Ovary (tissue), 10 donors: ENCODE measurements at places on chromosomes 12 and 14. TPM values are rescaled to one million over a fixed set of nuclear protein-coding genes. Genes with fewer than 3 reads are reported as not detected.

DNA sequence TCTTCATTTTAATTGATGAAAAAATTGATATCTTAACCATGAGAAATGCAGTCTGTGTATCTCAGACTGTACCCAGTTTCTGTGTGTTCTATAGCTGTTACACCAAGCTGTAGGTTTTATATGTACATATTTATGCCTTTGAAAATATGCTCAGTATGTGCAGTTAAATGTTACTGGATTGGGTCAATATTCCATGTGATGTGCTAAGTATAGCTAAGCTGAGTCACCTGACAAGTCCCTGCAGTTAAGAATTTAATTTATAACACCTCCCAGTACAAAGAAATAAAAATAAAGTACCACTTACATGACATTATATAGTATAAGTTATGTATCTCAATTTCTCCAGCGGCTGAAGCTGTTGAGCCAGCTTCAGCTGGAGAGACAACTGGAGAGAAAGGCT is 984.0 kb downstream of the GALC start:
- no peak for DNase-seq

DNA sequence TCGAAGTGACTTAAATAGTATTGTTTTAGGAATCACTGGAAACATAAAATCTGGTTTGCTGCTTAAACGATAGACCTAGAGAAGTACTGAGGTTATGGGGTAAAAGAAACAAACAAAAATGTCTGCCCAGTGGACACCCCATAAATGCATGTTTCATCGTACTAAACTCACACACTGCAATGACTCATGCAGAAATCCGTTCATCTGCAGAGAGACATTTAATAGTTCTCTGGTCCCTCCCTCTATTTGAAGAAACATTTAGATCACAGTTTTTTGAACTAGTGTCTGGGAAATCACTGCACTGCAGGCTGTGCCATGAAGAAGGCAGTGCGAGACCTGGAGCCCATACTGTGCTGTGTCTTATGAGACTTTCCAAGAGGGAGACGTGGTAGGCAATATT is 25.5 kb downstream of the SLC17A8 start:
- no peak for DNase-seq

DNA sequence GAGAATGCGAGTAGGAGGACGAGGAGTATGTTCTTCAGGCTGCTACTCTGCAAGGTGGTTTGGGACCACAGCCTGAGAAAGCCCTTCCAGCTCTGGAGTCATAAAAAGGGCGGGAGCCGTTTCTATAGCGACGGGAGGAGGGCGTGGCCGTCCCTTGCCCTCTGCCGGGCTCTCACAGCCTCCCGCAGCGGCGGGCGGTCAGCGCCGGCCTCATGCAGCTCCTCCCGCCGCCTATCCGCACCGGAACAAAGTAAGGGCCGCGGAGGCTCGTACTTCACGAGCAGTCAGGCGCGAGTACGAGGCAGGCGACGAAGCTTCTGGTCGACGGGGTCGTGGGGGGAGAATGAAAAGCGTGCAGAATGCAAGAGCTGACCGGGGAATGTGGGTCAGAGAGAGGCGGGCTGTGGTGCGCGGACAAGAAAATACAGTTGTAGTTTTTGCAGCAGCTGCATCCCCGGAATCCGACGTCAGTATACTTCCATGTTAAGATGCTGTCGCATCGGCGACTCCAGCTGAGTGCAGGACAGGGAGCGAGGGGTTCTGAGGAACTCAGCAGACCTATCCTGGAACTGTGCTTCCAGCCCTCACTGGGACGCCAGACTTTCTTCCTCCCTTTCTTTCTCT is at the start of gene DYRK4:
Gene DYRK4 (plus strand): TSS at position 175 of the 624 bp plus-strand sequence. CDS start 38 bp downstream, at position 213.
- DNase-seq = peak; percentile 84

GRCh38 chr12:67222302-67222701 is 46.9 kb upstream of the CAND1 start:
- no peak for DNase-seq

DNA sequence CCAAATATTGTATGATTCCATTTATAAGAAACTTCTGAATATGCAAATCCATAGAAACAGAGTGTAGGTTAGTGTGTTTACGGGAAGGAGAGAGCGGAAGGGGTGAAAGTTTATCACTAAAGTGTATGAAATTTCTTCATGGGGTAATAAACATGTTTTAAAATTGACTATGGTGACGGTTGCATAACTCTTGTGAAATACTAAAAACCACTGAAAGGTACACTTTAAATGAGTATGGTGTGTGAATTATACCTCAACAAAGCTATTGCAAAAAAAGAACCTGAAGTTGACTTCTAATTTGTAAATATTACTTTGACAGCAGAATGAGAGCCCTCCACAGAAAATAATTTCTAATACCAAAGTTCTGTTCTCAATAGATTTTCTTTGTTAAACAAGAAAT is 47.1 kb downstream of the ATG2B start:
- no peak for DNase-seq

DNA sequence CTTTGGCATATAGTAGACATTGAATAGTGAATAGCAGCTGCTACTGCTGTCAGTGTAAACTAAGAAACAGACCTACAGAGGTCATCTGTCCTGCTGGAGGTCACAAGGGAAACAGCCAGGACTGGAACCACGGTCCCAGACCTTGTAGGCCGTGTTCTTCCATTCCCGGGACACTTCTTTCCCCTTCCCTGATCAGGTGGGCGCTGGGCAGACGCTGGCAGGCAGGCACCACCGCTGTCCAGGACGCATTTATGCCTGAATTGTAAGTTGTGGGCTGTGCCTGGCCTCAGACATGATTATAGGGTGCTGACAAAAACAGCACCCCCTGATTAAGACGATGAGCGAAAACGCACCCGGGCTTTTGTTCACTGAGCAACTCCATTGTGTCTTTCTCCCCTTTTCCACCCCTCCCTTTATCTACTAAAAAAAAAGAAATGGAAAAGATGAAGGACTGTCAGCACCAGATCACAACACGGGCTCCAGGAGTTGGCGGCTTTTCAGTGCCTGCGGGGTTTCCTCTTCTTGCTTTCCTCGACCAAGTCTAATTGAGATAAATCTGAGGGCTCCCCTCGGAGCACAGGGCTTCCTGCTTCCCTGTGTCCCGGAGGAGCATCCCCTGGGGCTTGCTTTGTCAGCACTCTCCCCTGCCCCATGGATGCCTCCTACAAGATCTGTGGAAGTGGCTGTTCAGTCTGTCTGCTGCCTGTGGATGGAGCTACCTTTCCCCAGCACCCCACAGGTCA is 80.6 kb downstream of the TSPAN9 start:
- DNase-seq = no peak

DNA sequence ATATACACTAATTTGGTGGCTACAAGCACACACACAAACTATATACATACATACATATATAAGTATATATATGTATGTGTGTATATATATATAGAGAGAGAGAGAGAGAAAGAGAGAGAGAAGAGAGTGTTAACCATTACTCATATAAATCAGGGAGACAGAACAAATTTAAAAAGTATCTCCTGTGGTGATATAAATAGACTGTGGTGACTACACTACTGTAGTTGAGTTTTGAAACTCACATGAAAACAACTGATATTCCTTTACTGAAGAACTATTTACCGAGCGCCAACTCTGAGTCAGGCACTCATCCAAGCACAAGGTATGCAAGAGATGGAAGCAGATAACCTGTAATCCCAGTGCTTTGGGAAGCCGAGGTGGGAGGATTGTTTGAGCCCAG is 67.3 kb upstream of the ANO6 start:
- no peak for DNase-seq

DNA sequence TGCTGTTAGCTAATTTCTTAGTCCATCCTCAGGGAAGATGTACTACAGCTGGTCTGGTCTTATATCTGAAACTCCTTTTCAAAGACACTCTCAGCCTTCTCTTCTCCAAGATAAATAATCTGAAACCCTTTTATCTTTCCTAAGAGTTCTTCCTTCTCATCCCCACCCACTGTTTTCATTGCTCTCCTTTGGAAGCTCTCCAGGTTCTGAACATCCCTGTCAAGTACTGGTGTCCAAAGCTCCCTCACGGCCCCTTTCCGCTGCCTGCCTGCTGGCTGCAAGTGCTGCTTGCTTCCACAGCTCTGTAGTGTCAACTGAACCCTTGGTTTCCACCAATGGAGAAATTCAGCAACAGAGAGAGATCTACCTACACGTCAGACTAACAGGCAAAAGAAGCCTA is 6.6 kb upstream of the SLC6A13 start:
- peak; percentile 42 for DNase-seq

- no peak for DNase-seq
Measured at GRCh38 chr12:116278667-116279066, 1.2 kb upstream of the MED13L start.

DNA sequence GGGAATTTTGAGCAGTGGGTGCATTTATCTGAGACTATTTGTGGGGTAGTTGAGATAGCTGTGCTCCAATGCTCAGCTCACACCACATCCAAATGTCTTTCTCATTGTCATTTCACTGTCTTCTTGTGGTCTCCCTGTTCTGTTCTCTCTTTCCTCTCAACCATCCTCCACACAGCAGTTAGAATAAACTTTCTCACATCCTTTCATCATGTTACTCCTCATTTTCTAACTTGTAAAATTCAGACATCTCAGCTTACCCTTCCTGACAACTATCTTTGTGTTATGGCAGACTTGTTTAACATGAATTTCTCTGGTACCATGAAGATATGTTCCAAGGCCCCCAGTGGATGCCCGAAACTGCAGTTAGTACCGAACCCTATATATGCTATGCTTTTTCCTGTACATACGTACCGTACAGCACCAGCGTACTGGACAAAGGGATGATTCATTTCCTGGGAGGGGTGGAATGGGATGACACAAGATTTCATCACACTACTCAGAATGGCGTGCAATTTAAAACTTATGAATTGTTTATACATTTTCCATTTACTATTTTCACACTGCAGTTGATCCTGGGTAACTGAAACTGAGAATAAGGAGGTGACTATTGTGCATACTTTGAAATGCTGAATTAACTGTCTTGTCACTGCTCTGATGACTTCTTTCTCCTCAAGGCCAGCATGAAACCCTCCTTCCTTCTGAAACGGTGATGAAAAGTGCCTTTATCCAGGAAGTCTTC is 177.1 kb upstream of the SLC38A2 start:
- no peak for DNase-seq

- no peak for DNase-seq
Measured at GRCh38 chr12:101608301-101609133, 13.7 kb downstream of the MYBPC1 start.

- DNase-seq = no peak
Measured at GRCh38 chr14:75267141-75267721, 11.4 kb upstream of the FOS start.

- DNase-seq = no peak
Measured at GRCh38 chr14:60514378-60514740, 5.4 kb downstream of the SIX6 start.

- DNase-seq = no peak
Measured at GRCh38 chr14:53161758-53162435, 8.8 kb upstream of the DDHD1 start.

GRCh38 chr12:39764944-39765560 is 145.4 kb upstream of the ABCD2 start:
- DNase-seq = no peak

GRCh38 chr14:33465846-33466700 is 484.8 kb downstream of the EGLN3 start:
- no peak for DNase-seq

- no peak for DNase-seq
Measured at GRCh38 chr12:114504311-114504710, 98.4 kb upstream of the TBX5 start.

GRCh38 chr12:21543151-21543550 is 17.1 kb downstream of the SPX start:
- DNase-seq = no peak

- no peak for DNase-seq
Measured at GRCh38 chr12:21879312-21879711, 61.9 kb downstream of the ABCC9 start.

GRCh38 chr14:89719366-89720075 is 235.0 kb downstream of the EFCAB11 start:
- DNase-seq = no peak

DNA sequence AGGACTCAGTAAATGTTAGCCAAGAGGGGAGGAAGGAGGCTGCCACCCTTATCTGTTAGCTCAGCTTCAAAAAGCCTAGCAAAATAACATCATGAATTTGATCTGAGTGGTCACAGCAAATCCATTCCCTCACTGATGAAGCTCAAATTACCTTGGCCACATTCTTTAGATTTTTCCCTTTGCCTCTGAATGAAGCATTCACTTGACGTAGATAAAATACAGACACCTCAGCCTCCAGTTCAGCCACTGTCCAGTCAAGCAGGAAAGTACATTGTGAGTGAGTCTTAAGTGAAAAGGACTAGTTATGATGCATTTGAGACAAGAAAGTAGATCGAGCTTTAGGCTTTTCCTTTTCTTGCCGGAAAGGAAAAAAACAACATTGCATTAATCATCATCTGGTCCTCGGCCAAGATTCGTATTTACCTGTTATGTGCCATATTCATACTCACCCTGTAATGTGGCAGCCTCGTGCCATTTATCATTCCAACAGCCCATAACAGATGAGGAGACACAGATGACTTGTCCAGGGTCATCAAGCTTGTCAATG is 146.5 kb downstream of the ETV6 start:
- no peak for DNase-seq

DNA sequence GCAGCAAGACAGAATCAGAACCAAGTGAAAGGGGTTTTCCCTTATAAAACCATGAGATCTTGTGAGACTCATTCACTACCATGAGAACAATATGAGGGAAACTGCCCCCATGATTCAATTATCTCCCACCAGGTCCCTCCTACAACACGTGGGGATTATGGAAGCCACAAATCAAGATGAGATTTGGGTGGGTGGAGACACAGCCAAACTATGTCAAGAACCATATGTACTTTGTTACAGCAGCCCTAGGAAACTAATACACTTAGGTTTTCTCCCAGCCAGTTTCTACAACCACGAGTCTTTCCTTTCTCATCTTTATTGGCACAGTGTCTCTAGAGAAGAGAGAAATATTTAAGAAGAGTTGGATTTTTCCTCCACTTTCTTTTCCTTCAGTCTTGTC is 72.6 kb downstream of the BTG1 start:
- no peak for DNase-seq

DNA sequence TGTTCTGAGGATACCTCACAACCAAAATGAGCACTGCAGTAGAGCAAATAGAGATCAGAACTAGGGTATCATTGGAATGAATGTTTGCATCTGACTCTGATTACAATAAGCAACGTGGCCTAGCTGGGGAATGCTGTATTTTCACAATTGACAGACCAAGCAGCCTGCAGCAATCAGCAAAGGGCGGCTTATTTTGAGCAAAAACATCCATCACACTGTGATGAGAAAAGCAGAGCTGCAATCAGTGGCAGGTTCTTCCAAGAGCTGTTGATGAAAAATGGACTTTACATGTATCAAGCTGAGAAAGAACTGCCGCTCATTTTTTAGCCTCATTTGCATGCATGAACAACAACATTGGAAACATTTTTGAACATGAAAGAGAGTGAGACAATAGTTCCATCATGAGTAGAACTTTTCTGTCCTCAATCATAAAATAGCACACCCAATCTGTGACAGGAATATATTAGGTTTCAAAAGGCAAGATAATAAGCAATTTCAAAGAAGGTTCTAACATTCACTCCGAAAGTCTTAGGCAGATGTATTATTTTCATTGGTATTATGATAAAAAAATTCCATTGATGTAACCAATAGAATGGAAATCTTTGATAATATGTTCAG is 249.7 kb upstream of the FBXO33 start:
- no peak for DNase-seq

The TSPAN8 gene
- 23.5 TPM for polyA plus RNA-seq

The PPM1H gene
- 11.3 TPM for polyA plus RNA-seq

The BATF gene
- polyA plus RNA-seq = 0.67 TPM

The EFS gene
- 10.8 TPM for polyA plus RNA-seq

The LMNTD1 gene
- polyA plus RNA-seq = not detected

The ADCK1 gene
- polyA plus RNA-seq = 3.5 TPM

The RAB2B gene
- 53.7 TPM for polyA plus RNA-seq

The POTEG gene
- not detected for polyA plus RNA-seq
